Fibroblast of lung (primary cell): ENCODE measurements at places on chromosomes 4 and X. TPM values are rescaled to one million over a fixed set of nuclear protein-coding genes. Genes with fewer than 3 reads are reported as not detected.
A peak's percentile ranks its signal among the peaks of the same experiment; 100 is the strongest.

GRCh38 chr4:152460488-152460887 lies 75.4 kb downstream of the FBXW7 start:
- H3K4me3 ChIP-seq: no peak overlapping the region
- no peaks in the 10 kb centered on the region for H3K36me3 ChIP-seq

- H3K36me3 ChIP-seq: no peaks in the 10 kb centered on the region
- H3K27ac ChIP-seq: no peak overlapping the region
- no peak overlapping the region for H3K4me3 ChIP-seq
- no peak for DNase-seq
- H3K27me3 ChIP-seq: no peaks in the 10 kb centered on the region
Observed at GRCh38 chr4:142929526-142929925, 83.4 kb upstream of the INPP4B start.

DNA sequence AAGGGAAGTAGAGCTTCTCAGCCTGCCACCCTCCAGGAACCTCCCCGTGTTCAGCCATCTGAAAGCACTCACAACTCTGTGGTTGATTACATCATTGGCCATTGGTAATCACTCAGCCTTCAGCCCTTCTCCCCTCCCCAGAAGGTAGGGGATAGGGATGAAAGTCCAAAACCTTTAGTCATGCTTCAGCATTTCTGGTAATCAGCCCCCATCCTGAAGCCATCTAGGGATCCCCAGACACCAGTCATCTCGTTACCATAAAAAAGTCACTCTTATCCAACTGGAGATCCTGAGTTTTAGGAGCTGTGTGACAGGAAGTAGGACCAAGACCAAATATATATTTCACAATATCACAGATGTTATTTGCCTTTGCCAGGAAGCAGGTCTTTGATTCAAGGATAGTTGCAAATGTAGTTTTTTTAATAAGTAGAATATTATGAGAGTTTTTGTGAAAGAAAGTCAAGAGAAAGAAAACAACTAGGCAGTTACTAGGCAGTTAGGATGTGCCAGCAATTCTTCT lies 364.6 kb upstream of the NOCT start:
- no peak overlapping the region for H3K4me3 ChIP-seq
- no peaks in the 10 kb centered on the region for H3K36me3 ChIP-seq
- H3K4me1 ChIP-seq: no peaks in the 10 kb centered on the region
- H3K27ac ChIP-seq: peak overlapping the region; percentile 23
- no peaks in the 10 kb centered on the region for H3K27me3 ChIP-seq
- DNase-seq: peak; percentile 58

DNA sequence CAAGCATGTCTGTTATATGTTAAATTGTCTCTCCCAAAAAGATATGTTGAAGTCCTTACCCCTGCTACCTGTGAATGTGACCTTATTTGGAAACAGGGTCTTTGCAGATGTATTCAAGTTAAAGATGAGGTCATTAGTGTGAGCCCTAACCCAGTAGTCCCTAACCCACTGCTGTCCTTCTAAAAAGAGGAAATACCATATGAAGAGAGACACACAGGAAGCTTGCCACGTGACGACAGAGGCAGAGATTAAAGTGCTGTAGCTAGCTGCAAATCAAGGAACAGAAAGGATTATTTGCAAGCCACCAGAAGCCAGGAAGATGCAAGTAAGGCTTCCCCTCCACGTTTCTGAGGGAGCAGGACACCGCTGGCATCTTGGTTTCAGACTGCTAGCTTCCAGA lies 150.1 kb downstream of the HNRNPD start:
- H3K36me3 ChIP-seq: no peaks in the 10 kb centered on the region
- H3K4me3 ChIP-seq: no peak overlapping the region
- no peak for DNase-seq
- H3K27ac ChIP-seq: no peak overlapping the region
- H3K27me3 ChIP-seq: no peaks in the 10 kb centered on the region

GRCh38 chr4:71689822-71690221 lies 94.1 kb downstream of the GC start:
- no peak overlapping the region for H3K27ac ChIP-seq
- H3K36me3 ChIP-seq: no peaks in the 10 kb centered on the region
- no peaks in the 10 kb centered on the region for H3K4me1 ChIP-seq
- no peaks in the 10 kb centered on the region for H3K27me3 ChIP-seq

GRCh38 chrX:17009856-17010625 lies 63.6 kb downstream of the REPS2 start:
- H3K4me3 ChIP-seq: no peak overlapping the region
- no peaks in the 10 kb centered on the region for H3K36me3 ChIP-seq
- no peak for DNase-seq
- H3K4me1 ChIP-seq: no peaks in the 10 kb centered on the region

- H3K4me1 ChIP-seq: no peaks in the 10 kb centered on the region
- no peaks in the 10 kb centered on the region for H3K36me3 ChIP-seq
- DNase-seq: no peak
- no peak overlapping the region for H3K4me3 ChIP-seq
- H3K27ac ChIP-seq: no peak overlapping the region
Observed at GRCh38 chrX:11566173-11566572, 99.5 kb downstream of the ARHGAP6 start.

GRCh38 chr4:182207830-182208396 lies 35.3 kb upstream of the TENM3 start:
- no peaks in the 10 kb centered on the region for H3K4me1 ChIP-seq
- H3K36me3 ChIP-seq: no peaks in the 10 kb centered on the region
- DNase-seq: peak; percentile 94
- H3K4me3 ChIP-seq: no peak overlapping the region
- no peaks in the 10 kb centered on the region for H3K27me3 ChIP-seq
- peak overlapping the region; percentile 29 for H3K27ac ChIP-seq

GRCh38 chrX:48919360-48919841 lies 577 bp upstream of the PIM2 start:
- H3K36me3 ChIP-seq: peaks cover 3% of the 10 kb centered on the region
- peak overlapping the region; percentile 44 for H3K4me3 ChIP-seq
- DNase-seq: no peak
- peak overlapping the region; percentile 44 for H3K27ac ChIP-seq
- no peaks in the 10 kb centered on the region for H3K4me1 ChIP-seq
- no peaks in the 10 kb centered on the region for H3K27me3 ChIP-seq

DNA sequence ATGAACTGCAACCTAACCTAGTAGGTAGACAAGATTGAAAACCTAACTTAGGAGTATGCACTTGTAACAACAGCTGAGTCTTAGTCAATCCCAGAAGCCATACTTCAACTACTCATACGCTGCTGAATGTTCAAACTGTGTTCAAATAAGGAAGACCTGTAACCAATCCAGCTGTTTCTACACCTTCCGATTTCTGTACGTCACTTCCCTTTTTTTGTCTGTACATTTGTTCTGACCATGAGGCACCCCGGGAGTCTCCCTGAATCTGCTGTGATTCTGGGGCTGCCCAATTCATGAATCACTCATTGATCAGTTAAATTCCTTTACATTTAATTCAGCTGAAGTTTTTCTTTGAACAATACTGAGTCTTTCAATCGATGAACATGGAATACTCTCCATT lies 89.5 kb downstream of the BMP3 start:
- H3K27me3 ChIP-seq: no peaks in the 10 kb centered on the region
- DNase-seq: no peak
- H3K27ac ChIP-seq: no peak overlapping the region
- H3K36me3 ChIP-seq: no peaks in the 10 kb centered on the region

DNA sequence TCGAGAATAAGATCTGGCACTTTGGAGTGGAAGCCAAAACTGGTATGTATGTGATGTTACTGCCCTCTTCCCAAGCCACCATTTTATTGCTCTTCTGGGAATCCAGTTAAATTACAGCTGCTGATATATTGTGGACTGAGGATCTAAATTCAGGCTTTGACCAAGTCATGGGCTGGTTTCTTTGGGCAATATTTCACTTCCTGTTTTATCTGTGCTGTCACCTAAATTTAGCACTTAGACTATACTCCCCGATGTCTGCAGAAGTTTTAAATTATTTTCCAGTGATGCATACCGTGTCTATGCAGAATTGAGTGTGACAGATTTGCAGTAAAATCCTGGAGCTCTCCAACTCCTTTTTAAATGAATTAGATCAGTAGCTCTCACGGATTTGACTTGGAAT lies 100.0 kb downstream of the TEX13A start:
- no peak overlapping the region for H3K4me3 ChIP-seq
- no peak for DNase-seq
- no peaks in the 10 kb centered on the region for H3K36me3 ChIP-seq
- H3K27ac ChIP-seq: no peak overlapping the region
- H3K4me1 ChIP-seq: no peaks in the 10 kb centered on the region
- H3K27me3 ChIP-seq: no peaks in the 10 kb centered on the region

DNA sequence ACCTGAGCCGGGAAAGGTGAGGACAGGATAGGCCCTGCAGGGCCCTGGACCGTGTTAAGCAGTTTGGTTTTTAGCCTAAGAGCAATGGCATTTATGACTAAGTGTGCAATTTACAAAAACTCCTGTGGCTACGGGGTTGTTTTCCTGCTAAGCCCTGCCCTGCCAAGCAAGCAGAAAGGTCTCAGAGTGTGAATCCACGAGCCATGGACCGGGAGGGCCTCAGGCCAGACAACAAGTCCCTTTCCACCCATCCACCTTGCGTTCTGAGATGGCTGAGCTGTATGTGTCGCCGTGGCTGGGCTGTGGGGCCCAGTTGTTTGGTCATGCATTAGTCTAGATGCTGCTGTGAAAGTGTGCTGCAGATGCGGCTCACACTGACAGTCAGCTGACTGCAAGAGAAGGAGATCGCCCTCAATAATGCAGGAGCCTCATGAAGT lies 33.9 kb upstream of the AFAP1 start:
- H3K27ac ChIP-seq: no peak overlapping the region
- H3K4me3 ChIP-seq: no peak overlapping the region
- H3K36me3 ChIP-seq: no peaks in the 10 kb centered on the region
- H3K27me3 ChIP-seq: no peaks in the 10 kb centered on the region
- DNase-seq: peak; percentile 87

DNA sequence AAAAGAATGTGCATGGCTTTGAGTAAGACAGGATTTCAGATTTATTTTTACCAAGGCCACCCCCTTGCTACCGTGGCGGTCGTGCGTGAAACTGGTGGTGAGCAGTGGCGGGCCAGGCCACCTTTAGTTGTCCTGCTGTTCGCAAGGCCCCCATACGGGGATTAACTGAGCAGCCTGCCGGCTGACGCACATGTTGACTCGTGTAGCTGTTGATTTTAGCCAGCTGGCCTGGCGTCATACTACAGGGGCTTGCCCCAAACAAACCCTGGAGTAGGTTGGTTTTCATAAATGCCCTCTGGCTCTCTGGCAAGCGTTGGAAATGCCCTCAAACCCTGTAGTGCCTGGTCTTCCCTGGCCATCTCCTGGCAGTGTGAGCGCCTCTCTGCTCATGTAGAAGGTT lies 28.4 kb downstream of the WFS1 start:
- no peak overlapping the region for H3K4me3 ChIP-seq
- no peaks in the 10 kb centered on the region for H3K4me1 ChIP-seq
- no peak for DNase-seq
- no peak overlapping the region for H3K27ac ChIP-seq
- peaks cover 14% of the 10 kb centered on the region for H3K36me3 ChIP-seq

GRCh38 chrX:49111791-49112190 lies 11.7 kb downstream of the GPKOW start:
- H3K27me3 ChIP-seq: no peaks in the 10 kb centered on the region
- H3K36me3 ChIP-seq: peaks cover 8% of the 10 kb centered on the region
- DNase-seq: no peak
- no peaks in the 10 kb centered on the region for H3K4me1 ChIP-seq
- no peak overlapping the region for H3K4me3 ChIP-seq

GRCh38 chr4:143643399-143643798 lies 57.1 kb downstream of the FREM3 start:
- no peak for DNase-seq
- no peak overlapping the region for H3K4me3 ChIP-seq
- H3K4me1 ChIP-seq: no peaks in the 10 kb centered on the region
- H3K27me3 ChIP-seq: no peaks in the 10 kb centered on the region
- H3K36me3 ChIP-seq: no peaks in the 10 kb centered on the region

DNA sequence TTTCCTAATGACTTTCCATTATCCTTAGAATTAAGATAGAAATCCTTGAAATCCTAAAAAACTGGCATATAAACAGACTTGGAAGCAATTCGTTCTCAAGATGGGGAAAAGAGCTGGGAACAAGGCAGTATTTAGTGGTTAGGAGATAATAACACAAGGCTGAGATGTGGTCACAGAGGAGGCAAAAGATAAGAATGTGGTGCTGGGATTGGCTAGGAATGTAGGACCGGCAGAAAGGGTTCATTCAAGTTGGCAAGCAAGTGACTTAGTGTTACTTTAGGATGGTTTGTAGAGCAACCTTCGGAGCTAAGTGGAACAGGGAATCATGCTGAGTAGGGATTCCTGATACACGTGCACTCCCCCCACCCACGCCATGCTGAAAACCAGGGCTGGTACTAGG lies 121.9 kb upstream of the RPS6KA3 start:
- H3K4me1 ChIP-seq: no peaks in the 10 kb centered on the region
- no peak overlapping the region for H3K4me3 ChIP-seq
- no peak overlapping the region for H3K27ac ChIP-seq
- DNase-seq: peak; percentile 67
- no peaks in the 10 kb centered on the region for H3K36me3 ChIP-seq
- H3K27me3 ChIP-seq: no peaks in the 10 kb centered on the region

Gene TRPC5OS
- total RNA-seq: not detected in 2 replicates

Gene SMAD1
- 11.8 and 13.0 TPM in 2 replicates for total RNA-seq

Gene RHOXF2
- total RNA-seq: not detected in 2 replicates

Gene NAAA
- 15.9 and 50.7 TPM in 2 replicates for total RNA-seq

Gene NKX3-2
- total RNA-seq: 0.26 and 1.3 TPM in 2 replicates
